Activated CD4-positive, alpha-beta T cell treated with anti-CD3 and anti-CD28 coated beads for 24 hours (primary cell): ENCODE measurements at places on chromosomes 7 and 10.

- DNase-seq = no peak
Observed at GRCh38 chr7:27586825-27587224, 75.9 kb downstream of the HIBADH start.

DNA sequence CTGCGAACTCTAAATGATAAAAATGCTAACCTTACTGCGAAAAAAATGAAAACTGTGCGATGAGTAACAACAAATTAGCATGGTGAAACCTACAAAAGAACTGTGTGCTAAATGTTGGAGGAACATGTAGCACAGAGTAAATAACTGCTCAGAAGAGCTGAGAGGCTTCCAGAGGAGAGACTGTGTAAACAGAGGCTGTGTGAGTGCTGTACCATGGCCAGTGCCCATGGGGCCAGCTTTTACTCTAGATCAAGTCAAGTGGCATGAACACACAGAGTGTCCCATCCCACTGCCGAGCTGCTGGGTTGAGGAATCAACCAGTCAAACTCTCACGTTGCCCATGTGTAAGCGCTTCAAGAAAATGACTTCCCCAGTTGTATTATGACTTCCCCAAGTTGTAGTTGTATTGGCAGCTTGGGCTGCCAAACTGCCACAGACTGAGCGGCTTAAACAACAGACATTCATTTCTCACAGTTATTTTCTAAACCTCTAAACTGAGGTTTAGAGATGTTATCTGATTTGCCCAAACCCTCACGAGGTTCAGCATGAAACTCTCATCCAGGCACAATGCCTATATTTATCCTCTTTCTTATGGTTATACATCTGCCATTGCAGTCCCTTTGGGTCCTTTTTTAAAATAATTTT, 270.7 kb downstream of the ABCA13 start:
- no peak for DNase-seq

DNA sequence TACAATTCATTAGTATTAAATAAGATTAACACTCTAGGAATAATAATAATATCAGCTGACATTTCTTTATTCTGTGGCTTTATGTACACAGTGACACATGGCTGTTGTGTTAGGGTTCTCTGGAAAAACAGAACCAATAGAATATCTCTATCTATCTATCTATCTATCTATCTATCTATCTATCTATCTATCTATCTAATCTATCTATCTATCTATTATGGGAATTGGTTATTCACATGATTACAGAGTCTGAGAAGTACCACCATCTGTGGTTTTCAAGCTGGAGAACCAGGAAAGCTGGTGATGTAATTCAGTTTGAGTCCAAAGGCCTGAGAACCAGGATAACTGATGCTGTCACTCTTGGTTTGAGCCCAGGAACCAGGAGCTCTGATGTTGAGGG, 194.1 kb upstream of the MTPN start:
- DNase-seq = no peak

- DNase-seq = no peak
Observed at GRCh38 chr10:71547312-71547711, 150.6 kb downstream of the CDH23 start.

- DNase-seq = no peak
Observed at GRCh38 chr7:51308265-51308664, 8.3 kb downstream of the COBL start.

DNA sequence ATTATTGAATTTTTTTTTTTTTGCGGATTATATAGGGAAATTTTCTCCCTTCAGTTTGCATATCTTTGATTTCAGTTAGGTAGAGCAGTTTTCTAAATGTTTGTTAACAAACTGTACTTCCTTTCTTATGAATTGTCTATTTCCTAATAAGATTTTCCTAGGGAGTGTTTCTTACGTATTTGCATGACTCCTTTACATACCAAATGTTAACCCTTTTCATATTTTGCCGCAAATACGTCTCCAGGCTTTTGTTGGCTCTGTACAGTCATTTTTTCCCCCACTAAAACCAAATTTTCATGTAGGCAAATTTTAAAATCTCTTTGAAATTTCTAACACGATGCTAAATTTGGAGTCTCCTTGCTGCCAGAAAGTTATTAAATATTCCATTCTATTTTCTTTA, 1.9 kb upstream of the FRAT2 start:
- no peak for DNase-seq

GRCh38 chr7:39951226-39952194, 1.5 kb downstream of the CDK13 start:
- DNase-seq = peak; percentile 40

DNA sequence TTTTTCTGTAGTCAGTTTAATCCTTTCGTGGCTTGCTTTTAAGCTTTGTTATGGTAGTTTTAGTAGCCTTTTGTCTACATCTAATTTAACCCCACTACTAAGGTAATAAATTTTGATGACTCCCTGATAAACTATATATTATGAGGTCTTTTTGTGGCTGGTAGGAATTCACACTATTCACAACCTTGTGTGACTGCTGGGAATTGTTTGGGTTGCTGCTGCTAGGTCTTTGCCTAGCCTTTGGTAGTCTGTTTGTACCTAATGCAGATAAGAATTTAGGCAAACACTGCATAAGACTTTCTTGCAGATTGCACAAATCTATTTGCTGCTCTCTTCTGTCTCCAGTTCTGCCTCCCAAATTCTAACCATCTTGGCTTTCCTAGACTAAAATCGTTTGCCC, 58.3 kb downstream of the SHOC2 start:
- no peak for DNase-seq

DNA sequence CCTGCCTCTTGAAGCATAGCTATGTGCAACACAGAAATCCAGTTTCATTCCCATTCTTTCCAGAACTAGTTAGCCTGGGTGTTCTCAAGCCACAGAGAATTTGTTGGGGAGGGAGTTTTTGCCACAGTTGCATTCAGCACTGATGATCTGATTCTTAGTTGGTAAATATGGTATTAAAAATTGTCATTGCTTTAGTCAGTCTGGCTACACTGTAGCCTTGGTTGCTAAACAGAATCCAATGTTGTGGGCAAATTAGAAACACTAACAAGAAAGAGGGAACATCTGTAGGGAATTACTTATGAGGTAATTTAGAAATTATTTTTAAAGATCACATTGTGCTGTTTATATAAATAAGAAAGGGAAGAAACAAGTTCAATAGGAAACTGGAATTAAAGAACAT, 57.0 kb upstream of the CC2D2B start:
- no peak for DNase-seq

- DNase-seq = no peak
Observed at GRCh38 chr10:52952391-52953055, 179.9 kb upstream of the MBL2 start.

DNA sequence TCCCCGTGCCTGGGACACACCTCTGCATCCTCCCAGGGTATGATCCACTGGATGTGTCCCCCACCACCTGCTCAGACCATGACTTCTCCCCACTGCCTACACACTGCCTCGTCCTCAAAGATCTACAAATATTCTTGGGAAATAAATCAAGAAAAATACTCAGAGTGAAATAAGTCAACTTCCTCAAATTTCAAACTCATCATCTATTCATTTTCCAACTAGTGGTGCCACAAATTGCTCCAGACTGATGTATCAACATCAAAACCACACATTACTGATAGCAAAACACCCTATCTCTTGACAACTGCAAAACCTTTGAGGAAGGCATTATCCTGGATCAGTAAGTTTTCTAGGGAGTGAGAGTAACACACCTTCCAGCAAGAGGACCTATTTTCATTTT, 87.7 kb downstream of the GRB10 start:
- no peak for DNase-seq

DNA sequence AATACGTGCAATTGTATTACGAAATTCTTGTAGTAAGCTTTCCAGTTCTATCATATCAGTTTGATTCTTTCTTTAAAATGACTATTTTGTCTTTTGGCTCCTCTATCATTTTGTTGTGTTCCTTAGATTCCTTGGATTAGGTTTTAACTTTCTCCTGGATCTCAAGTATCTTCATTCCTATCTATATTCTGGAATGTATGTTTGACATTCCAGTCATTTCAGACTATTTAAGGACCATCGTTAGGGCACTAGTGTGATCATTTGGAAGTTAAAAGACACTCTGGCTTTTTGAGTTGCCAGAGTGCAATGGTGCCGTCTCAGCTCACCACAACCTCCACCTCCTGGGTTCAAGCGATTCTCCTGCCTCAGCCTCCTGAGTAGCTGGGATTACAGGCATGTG, 45.7 kb upstream of the SFTPD start:
- DNase-seq = no peak

GRCh38 chr7:44439926-44440325, 50.5 kb downstream of the NUDCD3 start:
- DNase-seq = no peak

DNA sequence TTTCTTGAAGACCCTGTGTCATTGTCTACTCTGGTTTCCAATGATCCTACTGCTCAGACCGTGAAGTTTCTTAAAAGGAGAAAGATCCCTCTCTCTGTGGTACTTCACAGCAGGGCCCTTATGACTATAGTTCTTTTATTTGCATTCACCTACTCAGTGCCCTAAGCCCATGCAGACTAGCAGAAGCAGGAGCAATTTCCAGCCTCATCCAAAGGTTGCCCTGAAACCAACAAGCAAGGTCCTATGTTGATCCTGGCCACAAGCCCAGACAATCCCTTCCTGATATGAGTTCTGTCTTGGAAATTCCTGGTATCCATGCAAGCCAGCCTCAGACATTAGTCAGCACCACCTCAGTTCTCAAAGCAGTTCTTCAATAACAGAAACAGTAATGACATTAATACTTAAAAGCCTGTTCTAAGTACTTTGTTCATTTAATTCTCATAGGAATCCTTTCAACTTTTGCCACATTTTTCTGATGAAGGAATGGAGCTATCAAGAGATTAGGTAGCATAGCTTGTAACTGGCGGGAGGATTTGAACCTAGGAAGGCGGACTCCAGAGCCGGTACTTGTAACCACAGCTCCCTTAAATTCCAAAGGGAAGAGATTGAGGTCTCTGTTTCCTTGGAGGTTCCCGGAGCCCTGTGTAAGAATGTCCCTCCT, 58.1 kb upstream of the ST8SIA6 start:
- no peak for DNase-seq

- no peak for DNase-seq
Observed at GRCh38 chr7:70619659-70620058, 512.3 kb upstream of the GALNT17 start.

DNA sequence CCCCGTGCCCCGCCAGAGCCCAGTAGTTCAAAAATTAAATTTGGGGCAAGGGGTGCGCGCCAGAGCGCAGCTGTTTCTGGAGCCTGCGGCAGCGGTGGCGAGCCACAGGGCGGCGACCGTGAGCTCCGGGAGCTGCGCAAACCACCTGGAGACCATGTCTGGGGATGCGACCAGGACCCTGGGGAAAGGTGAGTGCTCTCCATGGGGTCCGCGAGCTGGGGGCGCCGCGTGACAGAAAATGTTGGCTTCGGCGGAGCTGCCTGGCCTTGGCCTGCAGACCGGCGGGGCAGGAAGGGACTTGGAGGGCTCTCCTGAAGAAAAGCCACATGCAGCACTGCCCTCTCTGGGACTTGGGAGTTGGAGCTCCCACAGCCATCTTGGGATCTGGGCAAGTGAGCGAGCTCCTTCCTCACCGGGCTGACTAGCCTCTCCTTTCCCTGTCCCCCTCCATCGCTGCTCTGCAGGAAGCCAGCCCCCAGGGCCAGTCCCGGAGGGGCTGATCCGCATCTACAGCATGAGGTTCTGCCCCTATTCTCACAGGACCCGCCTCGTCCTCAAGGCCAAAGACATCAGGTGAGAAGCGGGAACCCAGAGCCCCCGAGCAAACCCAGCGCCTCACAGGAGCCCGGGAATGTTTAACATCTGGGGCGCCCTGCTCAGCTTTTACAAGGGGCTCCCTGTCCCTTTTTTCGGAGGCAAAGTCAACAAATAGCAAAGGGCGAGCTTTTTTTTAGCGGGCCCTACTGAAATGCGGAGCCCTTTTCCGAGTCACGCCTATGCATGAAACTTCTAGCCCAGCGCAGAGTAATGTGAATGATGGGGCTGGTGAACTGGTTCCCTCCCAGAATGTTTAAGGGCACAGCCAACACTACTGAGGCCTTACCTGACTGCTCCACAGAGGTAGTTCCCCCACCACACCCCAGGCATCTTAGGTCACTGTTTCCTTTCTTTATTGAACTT, 6.1 kb downstream of the GSTO2 start:
- no peak for DNase-seq

GRCh38 chr10:21675157-21675796, 141.2 kb downstream of the MLLT10 start:
- peak; percentile 9 for DNase-seq

DNA sequence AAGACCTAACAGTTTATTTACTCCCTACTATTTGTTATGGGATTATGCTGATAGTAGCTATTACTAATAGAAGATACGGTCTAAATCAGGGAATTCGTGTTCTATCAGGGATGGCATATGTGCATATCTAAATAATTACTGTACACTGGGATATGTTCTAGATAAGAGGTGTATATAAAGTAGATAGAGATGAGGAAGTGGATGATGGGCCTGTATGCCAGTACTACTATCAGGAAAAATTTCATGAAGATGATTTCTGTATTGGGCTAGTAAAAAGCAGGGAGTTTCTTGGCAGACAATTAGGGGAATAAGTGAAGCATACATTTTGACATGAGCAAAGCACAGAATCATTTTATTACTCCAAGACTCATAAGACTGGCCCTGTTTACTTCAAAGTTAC, 26.2 kb downstream of the PTPN12 start:
- DNase-seq = no peak
